ENCODE measurements at places on chromosomes 12 and 14. TPM values are rescaled to one million over a fixed set of nuclear protein-coding genes. Genes with fewer than 3 reads are reported as not detected.

The TAS2R7 gene
- not detected for total RNA-seq

DNA sequence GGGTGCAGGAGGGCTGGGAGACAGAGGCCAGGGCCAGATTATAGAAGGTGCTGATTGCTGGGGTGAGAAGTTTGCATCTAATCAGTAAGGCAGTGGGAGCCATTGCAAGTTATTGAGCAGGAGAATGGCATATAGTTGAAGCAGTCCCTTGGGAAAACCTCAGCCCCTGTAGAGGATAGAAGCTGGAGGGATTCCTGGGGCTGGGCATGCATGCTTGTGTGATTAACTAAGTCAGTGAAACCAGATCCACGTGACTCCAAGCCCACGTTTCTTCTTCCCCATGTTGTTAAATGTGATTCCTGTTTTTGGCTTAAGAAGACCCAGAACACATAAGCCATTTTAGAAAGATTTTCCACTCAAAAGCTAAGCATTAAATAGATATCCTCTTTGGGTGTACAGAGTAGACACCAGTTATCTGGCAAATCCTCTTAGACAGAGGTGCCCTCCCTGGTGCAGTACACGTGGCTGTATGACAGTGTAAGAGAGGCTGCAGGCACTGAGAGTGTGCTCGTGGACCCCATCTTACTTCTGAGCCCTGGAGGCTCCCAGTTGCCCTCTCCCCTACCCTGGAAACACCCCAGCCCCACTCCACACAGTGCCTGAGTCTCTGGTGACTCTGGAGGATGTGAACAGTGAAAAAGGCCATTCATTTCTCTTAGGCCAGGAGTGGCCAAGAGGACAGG lies 3.2 kb downstream of the C14orf132 start:
- no peak for DNase-seq

The CMA1 gene
- total RNA-seq: 1.3 TPM

The LRP6 gene
- total RNA-seq: 26.2 TPM

GRCh38 chr14:40855343-40855742 lies 751.3 kb upstream of the LRFN5 start:
- DNase-seq: no peak

The TBX3 gene
- 7.2 TPM for total RNA-seq

The HOXC10 gene
- not detected for total RNA-seq

DNA sequence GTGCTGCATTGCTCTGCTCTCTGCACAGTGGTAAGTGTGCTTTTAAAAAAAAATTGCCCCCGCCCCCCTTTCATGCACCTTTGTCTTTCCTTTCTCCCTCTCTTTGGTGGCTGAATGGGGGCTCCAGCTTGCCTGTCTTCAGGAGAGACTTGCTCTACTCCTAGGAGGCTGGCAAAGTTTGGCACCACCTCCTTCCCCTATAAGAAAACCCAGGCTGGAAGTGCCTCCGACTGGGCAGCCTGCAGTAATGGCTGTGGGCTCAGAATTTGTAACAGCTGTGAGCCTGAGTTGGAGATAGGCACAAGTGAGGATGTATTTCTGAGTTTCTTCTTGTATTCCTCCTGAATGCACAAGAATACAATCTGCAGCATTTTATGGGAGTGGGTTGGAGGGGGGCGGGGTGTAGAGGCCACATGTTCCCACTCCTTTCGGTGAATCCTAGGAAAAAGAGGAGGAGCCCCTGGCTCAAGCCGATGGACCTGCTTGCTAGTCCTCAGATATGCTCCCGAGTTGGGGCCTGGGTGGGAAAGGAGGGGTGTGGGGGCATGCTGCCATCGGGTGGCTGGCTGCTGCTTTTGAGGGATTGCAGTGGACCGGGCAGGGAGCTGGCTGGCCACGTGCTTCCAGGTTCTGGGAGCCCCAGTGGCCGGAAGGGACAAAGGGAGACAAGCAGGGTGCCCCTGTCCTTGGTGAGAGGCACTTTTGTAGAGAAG lies 124.3 kb downstream of the TSPAN9 start:
- DNase-seq: no peak

The NFYB gene
- total RNA-seq: 15.6 TPM

The ASCL4 gene
- not detected for total RNA-seq

DNA sequence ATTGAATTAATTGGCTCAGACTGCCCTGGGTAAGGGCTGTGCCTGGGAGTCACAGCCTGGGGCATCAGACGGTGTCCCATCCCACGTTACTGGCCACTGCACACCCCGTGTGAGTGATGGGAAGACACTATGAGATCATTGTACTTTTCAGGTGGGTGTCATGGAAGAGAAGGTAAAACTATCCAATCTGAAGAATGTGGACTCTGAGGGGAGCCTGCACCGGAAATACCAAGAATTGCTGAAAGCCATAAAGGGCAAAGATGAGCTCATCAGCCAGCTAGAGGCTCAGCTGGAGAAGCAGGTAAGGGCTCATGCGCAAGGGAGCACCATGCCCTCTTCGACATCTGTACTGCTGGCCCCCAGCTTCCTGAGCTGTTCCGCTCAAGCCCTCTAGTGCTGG lies 24.0 kb downstream of the PLEKHH1 start:
- DNase-seq: no peak

The IL31 gene
- not detected for total RNA-seq

The MAP3K9 gene
- total RNA-seq: 10.6 TPM

- no peak for DNase-seq
Observed at GRCh38 chr12:22250762-22251161, 83.7 kb downstream of the ST8SIA1 start.

- DNase-seq: no peak
Observed at GRCh38 chr14:92582706-92583452, 69.3 kb downstream of the RIN3 start.

The PGF gene
- total RNA-seq: 0.57 TPM

DNA sequence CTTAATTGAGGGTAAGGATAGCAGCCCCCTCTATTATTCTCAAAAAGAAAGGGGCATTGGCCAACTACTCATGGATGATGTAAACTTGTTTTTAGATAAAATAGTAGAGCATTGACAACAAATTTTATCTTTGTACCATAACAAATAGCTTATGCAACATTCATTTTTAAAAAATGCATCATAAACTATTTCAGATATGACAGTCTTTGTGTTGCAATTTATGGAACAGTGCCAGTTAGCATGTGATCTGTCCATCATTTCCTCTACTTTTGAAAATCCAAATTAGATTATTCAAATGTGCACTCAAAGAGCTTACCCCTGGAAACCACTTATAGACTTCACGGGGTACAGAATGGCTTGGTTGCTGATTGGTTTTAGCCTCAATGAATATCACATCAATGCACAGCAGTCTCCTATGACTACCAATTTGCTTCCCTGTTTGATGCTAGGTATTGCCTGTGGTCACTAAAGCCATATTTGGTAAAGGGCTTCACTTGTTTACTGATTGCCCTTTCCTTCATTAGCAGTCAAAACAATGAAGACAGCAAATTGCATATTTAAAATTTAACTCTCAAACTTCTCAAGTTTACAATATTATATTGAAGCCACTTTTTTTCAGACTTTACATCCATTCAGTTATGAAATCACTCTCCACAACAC lies 274.9 kb upstream of the MGAT4C start:
- DNase-seq: no peak

DNA sequence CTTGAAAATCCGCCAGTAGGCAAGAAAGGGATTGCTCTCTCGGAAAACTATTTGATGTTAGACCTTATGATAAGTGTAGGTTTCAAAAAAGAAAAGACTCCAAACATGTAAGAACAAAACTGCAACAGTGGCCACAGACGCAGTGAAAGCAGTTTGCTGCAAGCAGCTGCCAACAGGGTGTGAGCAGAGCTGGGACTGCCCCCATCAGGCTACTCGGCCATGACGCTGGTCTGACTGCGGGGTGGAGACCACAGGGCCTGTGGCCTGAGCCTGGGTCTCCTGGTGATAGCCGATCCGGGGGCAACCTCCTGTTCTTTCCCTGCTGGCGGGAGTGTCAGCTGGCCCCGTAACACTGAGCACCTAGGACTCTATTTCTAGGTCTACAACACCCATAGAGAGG lies 63.2 kb downstream of the AMN start:
- DNase-seq: no peak

The TAS2R50 gene
- total RNA-seq: 0.86 TPM

DNA sequence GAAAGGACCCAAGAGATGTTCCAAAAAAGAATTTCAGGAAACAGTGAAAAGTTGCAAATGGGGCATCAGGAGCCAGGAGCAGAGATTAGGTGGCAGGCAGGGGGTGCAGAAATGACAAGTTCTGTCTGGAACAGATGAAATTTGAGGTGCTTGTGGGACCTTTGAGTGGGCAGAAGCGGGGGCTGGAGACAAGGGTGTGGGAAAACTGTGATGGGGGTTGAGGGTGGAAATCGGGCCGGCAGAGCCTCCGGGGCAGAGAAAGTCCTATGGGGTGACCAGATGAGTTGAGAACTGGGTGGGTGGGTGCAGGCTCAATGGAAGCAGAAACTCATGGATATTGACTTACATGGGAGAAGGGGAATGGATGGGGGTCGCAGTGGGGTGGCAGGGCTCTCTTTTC lies 1.6 kb upstream of the NR4A1 start:
- DNase-seq: peak; percentile 20

DNA sequence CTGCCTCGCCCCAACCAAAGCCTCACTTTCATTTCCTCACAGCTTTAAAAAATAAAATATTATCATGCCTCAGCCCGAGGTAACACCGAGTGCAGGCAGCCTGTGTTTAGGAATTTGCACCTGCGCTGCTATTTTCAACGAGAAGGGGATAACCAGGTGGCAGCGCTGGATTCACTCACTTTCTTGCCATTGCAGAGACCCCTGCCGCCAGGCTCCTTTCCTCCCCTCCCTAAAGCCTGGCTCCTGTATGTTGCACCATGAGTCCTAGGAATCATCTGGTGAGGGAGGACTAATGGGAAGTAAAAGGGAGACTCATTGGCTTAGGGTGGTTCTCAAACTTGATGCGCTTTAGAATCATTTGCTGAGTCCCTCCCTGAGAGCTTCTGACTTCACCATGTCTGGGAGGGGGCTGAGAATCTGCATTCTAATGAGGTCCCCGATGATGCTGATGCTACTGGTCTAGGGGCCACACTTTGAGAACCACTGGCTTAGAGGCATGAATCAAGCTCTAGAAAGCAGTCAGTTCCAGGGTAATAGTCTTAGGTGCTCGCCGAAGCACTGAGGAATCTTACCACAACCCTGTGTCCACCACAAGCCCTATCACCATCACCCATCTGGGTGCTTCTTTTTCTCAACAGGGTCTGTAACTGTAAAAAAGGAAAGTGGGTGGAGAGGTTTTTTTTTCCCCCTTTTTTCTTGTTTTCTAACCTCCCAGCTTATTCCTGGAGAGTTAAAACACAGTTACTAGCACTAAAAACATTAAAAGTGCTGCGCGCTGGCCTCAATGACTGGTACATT lies 83.8 kb downstream of the SLC38A1 start:
- no peak for DNase-seq

DNA sequence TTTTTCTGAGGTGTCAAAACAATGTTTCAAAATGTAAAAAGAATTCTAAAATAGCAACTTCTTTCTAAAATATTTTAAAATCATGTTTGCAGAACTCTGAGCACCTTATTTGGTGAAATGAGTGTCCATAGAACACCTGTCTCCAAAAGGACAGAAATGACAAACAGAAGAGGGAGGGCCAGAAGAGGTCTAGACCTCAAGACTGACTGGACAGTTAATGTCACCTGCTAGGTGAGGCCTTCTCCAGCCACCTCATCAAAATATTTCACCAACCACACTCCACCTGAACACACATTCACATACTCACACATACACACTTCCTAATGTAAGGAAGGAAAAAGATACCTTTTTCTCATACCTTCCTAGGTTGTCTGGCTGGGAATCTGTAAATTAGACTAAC lies 147.8 kb upstream of the PLEKHA5 start:
- no peak for DNase-seq

The NGB gene
- not detected for total RNA-seq

- DNase-seq: no peak
Observed at GRCh38 chr12:66881386-66881785, 202.5 kb upstream of the GRIP1 start.

GRCh38 chr12:43883311-43883710 lies 47.4 kb downstream of the TMEM117 start:
- no peak for DNase-seq

DNA sequence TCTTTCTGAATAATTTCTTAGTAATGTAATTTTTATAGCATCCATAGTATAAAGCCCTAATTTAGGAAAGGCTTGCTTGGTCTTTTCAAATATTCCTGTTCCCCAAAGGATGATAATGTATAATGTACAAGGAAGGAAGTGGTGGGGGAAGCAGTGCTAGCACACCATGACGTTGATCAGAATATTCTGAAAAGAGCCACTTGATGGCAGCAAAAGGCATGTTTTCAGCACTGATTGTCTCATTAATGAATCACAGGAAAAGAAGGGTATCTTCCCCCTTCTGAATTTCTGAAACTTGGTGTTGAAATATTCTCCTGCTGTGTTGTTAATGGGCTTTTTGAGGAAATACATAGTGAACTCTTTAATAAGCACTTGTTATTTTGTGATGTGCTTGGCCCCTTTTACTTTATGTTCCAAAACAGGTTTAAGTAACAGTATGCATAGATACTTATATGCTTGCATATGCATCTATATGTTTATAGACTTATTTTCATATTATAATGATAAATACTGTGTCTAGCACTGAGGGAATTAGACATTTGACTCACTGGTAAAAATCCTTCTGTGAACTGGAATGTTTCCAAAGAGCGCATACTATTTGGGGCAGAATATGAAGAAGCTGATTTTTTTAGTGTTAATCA lies 122.0 kb downstream of the TMEM117 start:
- no peak for DNase-seq

DNA sequence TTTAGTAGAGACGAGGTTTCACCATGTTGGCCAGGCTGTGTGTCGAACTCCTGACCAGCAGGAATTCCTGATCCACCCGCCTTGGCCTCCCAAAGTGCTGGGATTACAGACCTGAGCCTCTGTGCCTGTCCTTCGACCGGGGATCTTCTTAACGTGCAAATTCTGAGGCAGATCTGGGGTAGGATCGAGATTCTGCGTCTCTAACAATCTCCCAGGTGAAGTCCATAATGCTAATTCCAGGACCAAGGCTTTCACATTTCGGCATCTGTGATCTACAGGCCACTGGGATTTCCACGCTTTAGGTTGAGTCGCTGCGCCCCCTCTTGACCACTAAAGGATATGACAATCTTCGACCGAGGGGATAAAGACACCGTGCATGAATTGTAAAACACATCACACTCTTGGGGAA lies 24.8 kb downstream of the FOS start:
- DNase-seq: peak; percentile 65

DNA sequence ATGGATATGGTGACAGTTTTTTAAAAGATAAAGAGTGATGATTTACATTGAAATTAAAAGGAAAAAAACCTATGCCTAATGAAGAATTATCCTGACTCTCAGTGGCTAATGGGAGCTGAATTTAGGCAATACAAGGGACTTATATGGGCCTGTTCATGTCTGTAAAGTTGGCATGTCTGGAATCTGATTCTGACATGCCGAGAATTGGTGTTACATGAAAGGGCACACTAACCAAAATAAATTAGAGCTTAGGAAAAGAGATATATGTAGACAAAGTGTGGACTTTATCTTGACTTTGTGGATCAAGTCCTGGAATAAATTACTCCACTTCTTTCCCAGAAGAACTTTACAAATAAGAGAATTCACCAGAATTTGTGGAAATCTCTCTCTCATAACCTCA lies 1.1 kb downstream of the TDG start:
- no peak for DNase-seq
